ENCODE measurements at places on chromosomes 2 and 18.
A peak's percentile ranks its signal among the peaks of the same experiment; 100 is the strongest.

DNA sequence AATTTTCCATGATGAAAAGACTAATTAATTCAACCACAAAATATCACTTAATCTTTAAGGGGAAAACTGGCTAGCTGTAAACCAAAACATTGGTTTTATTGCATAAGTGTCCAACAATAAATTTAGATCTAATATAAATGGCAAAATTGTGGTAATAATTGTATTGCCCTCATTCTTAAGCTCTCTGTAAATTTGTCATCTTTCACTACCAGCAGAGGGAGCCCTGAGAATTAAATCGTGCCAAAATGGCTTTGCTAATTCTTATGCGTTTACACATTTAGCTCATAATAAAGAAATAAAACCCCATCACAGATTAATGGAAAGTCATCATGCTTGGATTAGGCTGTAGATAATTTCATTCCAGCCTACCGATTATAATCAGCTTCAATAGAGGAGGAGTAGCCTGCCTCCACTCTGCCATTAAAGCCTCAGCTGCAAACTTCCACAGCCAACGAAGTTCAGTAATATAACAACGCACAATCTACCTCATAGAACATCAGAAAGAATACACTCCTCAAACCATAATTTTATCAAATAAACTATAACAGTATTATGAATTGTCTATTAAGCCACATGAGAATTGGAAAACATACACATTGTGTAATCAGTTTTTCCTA is 70.0 kb upstream of the ATP5MC3 start:
- DNase-seq, result no peak

GRCh38 chr2:177929662-177930522 is 142.7 kb downstream of the PDE11A start:
- DNase-seq, result no peak

DNA sequence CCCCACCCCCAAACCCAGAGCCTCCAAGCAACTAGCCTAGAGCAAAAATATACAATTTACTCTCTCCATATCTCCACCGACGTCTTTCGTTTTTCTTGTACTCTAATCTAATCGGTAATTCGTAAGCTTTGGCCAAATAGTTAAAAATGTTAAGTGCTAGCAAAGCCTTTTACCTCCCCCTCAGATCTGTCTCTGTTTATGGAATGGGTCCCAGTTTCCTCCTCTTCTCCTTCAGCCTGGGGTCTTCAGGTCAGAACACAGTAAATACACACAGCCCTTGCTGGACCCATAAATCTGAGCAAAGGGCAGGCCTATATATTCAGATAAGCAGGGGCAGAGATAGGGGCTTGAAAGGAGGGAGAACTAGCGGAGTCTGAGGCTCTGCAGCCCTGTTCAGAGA is 267.4 kb downstream of the MEIS1 start:
- no peak for DNase-seq

GRCh38 chr2:143070704-143071103 is 58.5 kb upstream of the ARHGAP15 start:
- DNase-seq, result no peak

DNA sequence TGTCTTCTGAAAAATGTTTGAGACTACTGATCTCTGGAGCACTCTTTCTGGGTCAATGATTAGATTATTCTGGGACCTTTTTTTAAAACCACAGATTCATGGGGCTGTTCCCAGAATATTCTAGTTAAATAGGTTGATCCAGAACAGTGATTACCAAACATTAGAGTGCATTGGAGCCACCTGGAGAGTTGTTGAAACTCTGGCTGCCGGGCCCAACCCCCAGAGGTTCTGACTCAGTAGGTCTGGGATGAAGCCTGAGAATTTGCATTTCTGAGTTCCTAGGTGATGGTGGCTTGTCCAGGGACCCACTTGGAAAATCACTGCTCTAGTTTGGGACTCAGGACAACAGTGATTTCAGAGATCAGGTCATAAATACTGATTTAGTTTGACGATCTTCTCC is 197.3 kb downstream of the PTPRM start:
- DNase-seq, result no peak

DNA sequence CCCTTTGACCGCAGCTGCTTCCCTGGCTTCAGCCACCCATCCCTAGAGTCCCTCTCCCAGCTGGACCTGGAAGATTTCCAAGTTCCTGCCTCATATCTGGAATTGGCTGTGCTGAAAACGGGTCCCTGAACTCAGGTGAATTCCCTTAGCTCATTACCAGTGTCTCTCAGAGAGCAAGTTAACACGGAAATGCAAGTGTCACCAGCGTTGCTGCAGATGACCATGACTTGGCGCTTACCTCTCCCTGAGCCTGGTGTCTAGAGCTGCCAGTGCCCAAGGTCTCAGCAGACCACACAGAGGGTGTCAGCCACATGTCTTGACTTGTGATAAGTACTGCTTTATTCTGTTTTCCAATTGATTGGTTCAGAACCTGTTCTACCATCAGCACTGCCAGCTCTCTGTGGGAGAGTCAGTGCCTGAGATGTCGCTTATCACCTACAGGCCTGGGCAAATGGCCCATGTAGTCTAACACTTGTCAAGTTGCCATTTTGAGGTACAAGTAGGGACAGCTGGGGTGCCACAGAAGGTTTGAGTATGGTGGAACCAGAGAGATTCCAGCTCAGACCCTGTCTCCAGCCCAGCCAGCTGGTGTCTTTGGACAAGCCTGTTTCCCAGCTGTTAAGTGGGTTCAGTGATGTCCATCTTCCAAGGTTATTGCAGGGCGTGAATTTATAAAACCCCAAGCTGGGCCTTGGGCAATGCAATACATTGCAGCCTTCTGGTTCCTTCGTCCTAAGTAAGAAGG is 48.7 kb downstream of the LYPD1 start:
- no peak for DNase-seq

- no peak for DNase-seq
Observed at GRCh38 chr2:145273840-145274239, 753.9 kb upstream of the ZEB2 start.

- DNase-seq, result no peak
Observed at GRCh38 chr2:149320362-149320761, 10.0 kb upstream of the LYPD6 start.

GRCh38 chr2:20235655-20236305 is 10.8 kb upstream of the SDC1 start:
- DNase-seq, result no peak

- no peak for DNase-seq
Observed at GRCh38 chr2:84515788-84516187, 510 bp upstream of the DNAH6 start.

GRCh38 chr18:11343096-11343495 is 193.7 kb upstream of the PIEZO2 start:
- no peak for DNase-seq

DNA sequence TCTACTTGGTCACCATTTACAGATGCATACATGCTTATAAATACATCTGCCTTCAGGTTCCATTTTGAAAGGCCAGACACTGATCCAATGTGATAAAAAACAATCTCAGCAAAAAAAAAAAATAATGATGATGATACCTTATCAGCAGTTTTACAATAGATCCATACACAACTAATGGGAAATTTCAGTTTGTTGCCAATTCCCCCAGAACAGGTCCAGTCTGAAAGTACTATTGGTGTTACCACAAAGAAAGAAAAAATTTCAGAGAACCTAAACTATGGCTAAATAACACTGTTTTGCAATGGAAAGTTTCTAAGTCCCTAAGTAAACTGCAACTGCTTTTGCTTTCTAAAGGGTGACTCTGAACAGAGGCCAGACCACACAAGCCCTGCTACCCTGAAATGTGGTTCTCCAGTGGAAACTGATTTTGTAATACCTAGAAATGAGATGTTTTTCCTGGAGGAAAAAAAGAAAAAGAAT is 54.1 kb downstream of the LPIN2 start:
- DNase-seq, result no peak

DNA sequence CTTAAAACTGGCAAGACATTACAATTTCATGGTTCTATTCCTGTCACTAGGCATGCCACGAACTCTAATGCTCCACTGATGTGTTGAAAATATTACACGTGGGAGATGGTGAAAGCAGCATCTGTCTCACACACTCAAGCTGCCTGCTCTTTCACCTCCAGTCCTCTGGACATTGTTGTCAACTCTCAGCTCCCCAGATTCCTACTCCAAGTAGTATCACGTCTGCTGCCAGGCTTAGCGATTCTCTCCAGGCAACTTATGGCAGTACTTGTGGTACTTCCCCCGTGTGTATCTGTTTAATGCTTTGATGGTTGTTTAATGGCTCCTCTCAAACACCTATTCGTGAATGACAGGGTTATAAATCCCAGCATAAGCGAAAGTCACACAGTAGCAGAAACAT is 103.8 kb downstream of the TMEFF2 start:
- no peak for DNase-seq

GRCh38 chr18:12748671-12749070 is 45.8 kb downstream of the PSMG2 start:
- DNase-seq, result no peak

DNA sequence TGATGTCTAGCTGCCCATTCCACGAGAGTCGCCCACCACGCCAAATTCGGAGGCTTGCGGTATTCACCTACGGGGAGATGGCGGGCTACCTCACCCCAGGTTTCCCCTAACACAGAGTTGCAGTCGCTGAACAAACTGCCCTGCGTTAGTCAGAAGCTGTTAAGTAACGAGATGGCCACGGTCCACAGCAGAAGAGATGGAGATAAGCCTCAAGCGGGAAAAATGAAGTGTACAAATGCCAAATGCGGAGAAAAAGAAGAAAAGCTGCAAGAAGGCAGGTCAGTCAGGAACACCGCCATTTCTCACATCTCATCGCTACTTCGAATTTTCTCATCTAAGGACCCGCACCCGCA is 425 bp downstream of the ASB3 start:
- DNase-seq, result peak; percentile 66
